ENCODE measurements at places on chromosomes 2 and 18.

GRCh38 chr2:34723683-34724082, 1124.6 kb upstream of the FAM98A start:
- DNase-seq: no peak

- DNase-seq: no peak
Measured at GRCh38 chr2:144548088-144548487, 28.2 kb upstream of the ZEB2 start.

DNA sequence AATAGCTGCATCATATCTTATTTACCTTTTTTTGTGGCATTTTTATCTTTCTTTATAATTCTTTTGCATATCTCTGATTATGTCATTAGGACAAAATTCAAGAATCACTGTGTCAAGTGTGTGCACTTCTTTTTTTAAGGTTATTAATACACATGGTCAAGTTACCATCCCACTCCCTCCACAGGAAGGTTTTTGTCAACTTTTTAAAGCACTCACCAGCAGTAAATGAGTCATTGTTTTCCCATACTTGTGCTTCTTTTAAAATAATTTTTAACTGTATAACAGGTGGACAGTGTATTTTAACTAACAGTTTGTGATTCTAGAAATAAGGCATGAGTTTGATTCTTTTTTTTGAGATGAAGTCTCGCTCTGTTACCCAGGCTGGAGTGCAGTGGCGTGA, 45.7 kb upstream of the FAM171B start:
- DNase-seq: no peak

- no peak for DNase-seq
Measured at GRCh38 chr2:164620873-164621763, at the start of gene GRB14. GRB14 (minus strand) TSS chr2:164621482; CDS start chr2:164621309, 173 bp downstream.

DNA sequence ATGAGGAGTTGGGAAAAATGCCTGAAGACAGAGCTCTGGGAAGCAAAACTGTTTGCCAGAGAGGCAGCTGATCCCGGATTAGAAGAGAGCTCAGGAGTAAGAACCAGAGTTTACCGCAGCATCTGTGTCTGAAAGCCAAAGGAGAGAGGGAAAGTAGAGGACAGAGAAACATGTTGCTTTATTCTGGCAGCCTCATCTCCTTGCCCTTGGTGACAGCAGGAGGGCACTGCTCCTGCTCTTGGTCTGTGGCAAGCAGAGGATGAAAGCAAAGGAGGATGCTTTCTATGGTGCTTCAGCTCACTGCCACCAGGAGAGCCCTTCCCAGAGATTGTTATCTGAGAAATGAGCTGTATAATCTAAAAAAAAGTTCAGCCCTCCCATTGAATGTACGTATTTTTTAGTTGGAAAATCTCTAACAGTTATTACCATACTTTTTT, 7.7 kb downstream of the SLC1A4 start:
- no peak for DNase-seq
